ENCODE measurements at places on chromosomes 2 and 18.
A peak's percentile ranks its signal among the peaks of the same experiment; 100 is the strongest.

DNA sequence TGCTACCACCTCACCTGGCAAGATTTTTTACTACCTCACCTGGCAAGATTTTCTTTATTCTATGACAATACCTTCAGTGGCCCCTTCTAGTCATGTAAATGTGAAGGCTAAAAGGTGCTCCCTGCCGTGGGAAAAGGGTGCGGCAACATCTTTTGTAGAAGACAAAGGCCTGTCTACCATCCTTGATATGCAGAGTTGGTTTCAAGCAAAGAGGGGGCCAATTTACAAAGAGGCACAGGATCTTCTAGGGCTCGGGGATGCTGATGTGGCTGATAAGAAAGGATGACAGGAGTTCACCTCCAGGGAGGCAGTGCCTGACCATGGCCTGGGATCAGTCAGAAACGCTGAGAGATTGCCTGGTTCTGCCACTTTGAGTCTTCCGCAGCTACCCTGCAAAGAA, 165.4 kb upstream of the SLC1A4 start:
- no peak for DNase-seq

DNA sequence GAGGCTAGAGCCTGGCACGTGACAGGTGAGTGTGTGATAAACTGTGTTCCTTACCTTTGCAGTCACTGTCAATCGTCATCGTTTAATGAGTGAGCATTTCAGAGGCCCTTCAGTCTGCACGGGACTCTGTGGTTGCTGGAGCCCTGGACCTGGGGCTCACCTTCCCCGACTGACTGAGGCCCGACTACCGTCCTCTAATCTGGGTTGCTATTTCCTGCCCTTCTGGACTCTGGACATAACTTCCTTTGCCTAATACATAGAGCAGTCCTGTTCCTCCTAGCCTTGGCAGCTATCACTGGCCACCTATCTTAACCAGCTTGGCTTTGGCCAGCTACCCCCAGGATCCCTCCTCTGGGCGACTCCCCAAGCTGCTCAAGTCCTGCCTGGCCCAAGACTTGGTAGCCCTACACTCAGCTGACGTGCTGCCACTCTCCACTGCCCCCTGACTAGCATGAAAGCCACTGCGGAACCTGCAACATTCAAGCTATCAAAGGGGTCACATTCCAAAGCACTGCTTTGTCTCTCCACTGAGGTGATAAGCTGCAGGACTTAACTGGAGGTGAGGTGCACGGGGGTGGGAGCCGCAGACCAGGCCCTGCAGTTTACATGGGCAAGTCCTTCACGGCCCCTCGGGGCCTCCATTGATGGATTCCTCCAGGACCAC, 11.1 kb upstream of the RAB17 start:
- peak; percentile 65 for DNase-seq

DNA sequence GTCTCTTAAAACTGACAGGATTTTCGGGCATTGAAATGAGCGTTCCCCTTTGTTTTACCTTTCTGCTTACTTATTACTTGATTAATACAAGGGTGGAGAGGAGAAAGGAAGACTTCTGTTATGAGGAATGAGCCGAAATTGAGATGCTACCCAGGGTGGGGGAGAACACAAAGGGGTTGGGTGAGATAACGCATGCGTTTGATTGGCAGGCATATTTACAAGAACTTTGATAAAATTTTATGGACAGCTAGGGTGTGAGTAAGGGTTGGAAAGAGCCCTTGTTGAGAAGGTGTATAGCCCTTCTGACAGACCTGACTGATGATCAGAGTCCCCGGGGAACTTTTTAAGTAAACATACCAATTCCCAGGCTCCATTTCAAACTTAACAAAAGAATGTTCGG, 1.8 kb downstream of the RNF138 start:
- peak; percentile 5 for DNase-seq

DNA sequence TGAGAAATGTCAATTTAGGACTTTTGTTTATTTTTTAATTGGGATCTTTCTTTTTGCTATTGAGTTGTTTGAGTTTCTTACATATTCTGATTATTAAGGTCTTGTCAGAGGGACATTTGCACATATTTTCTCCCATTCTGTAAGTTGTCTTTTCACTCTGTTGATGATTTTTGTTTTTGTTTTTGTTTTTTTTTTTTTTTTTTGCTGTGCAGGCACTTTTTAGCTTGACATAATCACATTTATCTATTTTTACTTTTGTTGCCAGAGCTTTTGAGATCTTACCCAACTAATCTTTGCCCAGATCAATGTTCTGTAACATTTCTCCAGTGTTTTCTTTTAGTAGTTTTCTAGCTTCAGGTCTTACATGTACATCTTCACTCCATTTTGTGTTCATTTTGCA, 166.6 kb downstream of the EPHA4 start:
- no peak for DNase-seq

- DNase-seq: no peak
Observed at GRCh38 chr2:229164545-229165249, 106.4 kb downstream of the PID1 start.

DNA sequence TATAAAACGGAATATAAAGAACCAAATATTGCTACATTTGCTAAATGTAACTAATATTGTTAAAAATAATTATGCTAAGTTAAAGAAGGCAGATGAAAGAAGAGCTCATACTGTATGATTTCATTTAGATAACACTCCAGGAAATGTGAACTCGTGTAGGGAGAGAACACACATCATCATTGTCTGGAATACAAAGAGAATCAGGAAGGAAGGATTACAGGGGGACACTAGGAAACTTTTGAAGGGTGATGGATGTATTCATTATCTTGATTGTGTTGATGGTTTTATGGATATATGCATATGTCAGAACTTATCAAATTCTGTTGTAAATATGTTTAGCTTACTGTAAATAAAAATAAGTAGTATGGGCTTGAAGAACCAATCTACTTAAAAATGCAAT, 104.1 kb upstream of the TRIB2 start:
- DNase-seq: no peak
